ENCODE measurements at places on chromosomes 1 and 21.

DNA sequence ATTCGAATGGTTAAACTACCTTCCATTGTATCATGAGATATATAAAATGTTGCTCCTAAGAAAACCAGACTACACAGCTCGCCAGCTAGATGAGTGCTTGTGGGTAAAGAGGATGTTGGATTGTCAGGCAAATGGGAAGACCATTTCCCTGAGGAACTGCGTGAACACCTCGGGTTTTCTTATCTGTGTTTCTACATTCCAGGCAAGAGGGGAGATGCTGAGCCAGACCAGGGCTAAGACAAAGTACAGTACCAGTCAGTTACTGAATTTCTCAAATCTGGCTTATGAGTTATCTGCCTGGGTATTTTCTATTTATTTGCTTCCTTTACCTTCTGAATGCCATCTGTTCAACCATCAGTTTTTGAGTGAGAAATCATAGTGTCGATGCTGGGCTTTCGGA is 170.8 kb downstream of the PLA2G4A start:
- no peak for DNase-seq

- DNase-seq = peak; percentile 93
Observed at GRCh38 chr1:50969611-50970508, at the start of gene CDKN2C. CDKN2C (plus strand) TSS chr1:50970245; CDS start chr1:50970369, 124 bp downstream.

DNA sequence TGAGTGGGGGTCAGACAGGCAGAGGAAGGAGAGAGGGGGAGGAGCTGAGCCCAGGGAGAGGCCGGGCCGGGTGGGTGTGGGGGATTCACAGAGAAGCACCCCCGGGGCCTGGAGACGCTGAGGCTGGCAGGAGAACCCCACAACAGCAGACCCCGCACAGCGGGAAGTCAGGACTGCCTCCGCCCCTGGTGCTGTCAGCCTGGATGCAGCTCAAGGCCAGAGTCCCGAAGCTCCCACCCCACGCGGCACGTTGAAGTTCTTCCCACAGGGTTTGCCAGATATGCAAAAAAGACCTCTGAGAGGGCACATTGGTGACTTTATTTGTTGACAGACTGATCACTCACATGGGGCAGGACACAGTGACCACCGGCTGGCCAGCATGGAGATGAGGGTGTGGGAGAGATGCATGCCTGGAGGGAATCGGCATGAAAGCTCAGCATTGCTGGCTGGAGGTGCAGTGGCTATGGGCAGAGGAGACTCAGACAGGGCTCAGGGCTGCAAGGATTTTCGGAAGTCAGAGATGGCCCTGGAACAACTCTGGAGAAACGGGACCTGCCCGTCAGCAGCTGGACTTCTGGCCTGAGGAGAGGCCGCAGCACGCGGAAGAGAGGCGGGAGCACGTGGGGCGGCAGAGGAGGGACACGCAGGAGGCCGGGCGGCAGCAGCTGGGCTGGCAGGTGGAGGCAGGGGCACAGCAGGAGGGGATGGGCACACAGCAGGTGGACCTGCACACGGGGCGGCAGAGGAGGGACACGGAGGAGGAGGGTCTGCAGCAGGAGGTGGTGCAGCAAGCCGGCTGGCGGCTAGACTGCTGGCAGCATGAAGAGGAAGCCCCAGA is 885 bp downstream of the KRTAP10-3 start:
- no peak for DNase-seq

DNA sequence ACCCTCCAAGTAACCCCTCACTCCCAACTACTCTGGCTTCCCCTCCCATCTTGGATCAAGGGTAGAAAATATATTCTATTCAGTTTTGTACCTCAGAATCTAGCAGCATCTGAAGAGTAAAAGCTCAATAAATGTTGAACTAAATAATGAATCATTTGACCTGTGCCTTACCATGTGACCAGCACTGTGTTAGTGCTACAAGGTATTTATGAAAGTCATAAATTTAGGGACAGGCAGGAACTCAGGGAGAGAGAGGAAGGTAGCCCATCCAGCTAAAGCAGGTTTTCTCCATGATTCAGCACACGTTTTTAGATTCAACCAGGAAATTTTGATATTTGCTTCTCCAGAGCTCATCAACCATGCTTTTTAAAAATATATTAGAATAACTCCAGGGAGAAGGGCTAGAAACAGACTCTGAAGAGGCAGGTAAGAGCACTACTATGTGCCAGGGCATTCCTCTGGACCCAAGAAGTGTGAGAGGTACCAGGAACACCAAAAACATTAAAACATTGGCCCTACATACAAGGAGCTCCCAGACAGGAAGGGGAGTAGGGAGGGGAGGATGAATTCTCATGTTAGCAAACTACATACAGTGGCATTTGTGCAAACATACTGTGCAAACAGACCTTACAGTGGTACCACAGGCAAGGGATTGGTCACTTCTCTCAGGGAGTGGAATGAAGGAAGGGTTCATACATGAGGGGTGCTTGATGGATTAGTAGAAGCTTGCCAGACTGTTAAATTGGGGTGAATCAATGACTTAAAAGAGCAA is 64.3 kb downstream of the FYB2 start:
- no peak for DNase-seq

DNA sequence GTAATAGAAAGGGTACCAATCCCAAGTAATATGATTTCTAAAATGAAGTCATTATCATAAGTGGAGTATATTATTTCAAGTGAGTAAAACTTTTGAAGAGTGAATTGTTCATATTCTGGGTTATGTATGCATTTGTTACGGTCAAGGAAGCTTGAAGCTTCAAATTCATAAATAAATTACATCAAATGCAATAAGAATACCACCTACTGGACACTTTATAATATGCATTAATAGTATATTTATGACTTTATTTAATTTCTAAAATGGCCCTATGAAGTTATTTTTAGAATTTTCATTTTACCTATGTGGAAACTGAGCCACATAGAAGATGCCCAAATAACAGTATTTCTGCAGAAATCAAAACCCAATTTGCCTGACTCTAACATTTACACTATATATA is 260.6 kb downstream of the SMYD3 start:
- DNase-seq = no peak

- DNase-seq = no peak
Observed at GRCh38 chr1:110688514-110688913, 13.8 kb upstream of the KCNA3 start.
